ENCODE measurements at places on chromosomes 1 and 21.

- DNase-seq, result no peak
Measured at GRCh38 chr21:45473496-45474322, 68.5 kb downstream of the SLC19A1 start.

DNA sequence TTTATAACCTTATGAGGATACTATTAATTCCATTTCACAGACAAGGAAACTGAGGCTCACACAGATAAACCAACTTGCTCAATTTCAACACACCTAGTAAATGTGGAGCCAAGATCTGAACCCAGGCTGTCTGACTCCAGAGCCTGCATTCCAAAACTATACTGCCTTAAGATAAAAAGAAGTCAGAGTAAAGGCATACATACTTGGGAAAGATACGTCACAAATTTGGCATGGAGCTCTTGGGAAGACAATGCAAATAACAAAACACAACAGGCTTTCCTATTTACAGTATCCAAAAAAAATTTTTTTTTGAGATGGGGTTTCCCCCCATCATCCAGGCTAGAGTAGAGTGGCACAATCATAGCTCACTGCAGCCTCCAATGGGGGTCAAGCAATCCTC lies 5.9 kb downstream of the AKT3 start:
- no peak for DNase-seq

- no peak for DNase-seq
Measured at GRCh38 chr1:22296701-22297591, 154.0 kb upstream of the WNT4 start.

- no peak for DNase-seq
Measured at GRCh38 chr1:200917291-200917817, 22.7 kb downstream of the INAVA start.

GRCh38 chr1:19202396-19202795 lies 7.7 kb downstream of the UBR4 start:
- DNase-seq, result no peak

DNA sequence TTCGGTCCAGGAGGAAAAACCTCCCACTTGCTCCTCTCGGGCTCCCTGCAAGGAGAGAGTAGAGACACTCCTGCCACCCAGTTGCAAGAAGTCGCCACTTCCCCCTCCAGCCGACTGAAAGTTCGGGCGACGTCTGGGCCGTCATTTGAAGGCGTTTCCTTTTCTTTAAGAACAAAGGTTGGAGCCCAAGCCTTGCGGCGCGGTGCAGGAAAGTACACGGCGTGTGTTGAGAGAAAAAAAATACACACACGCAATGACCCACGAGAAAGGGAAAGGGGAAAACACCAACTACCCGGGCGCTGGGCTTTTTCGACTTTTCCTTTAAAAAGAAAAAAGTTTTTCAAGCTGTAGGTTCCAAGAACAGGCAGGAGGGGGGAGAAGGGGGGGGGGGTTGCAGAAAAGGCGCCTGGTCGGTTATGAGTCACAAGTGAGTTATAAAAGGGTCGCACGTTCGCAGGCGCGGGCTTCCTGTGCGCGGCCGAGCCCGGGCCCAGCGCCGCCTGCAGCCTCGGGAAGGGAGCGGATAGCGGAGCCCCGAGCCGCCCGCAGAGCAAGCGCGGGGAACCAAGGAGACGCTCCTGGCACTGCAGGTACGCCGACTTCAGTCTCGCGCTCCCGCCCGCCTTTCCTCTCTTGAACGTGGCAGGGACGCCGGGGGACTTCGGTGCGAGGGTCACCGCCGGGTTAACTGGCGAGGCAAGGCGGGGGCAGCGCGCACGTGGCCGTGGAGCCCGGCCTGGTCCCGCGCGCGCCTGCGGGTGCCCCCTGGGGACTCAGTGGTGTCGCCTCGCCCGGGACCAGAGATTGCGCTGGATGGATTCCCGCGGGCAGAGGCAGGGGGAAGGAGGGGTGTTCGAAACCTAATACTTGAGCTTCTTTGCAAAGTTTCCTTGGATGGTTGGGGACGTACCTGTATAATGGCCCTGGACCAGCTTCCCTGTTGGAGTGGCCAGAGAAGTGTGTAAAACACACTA lies 45.3 kb downstream of the MRPL39 start:
- peak; percentile 68 for DNase-seq

- peak; percentile 18 for DNase-seq
Measured at GRCh38 chr1:168466092-168466713, 77.6 kb downstream of the XCL2 start.

- DNase-seq, result peak; percentile 43
Measured at GRCh38 chr1:112674440-112674985, at the start of gene MOV10. MOV10 (plus strand) TSS chr1:112674659; CDS start chr1:112674913, 254 bp downstream.

GRCh38 chr1:210360852-210361477 lies 32.3 kb downstream of the HHAT start:
- no peak for DNase-seq

- DNase-seq, result peak; percentile 94
Measured at GRCh38 chr1:160629286-160630210, 17.3 kb downstream of the SLAMF1 start.

- no peak for DNase-seq
Measured at GRCh38 chr21:42570362-42570761, 56.7 kb downstream of the SLC37A1 start.

DNA sequence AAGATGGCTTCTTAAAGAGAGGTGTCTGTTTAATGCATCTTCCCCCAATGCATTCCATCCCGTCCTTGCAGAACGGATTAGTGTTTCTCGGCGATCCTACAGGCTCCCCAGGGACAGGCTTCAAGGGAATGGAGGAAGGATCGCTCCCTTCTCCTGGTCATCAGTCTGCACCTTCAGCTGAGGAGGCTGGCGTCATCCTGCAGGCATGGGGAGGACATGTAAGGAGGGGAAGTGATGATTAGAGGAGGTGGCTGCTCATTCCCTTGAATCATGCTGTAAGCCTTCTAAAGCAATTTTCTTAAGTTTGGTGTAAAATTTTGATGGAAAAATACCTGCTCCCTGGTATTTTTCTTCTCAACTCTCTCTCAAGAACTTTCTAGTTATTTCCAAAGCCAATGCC lies 603.6 kb downstream of the NPHP4 start:
- no peak for DNase-seq

DNA sequence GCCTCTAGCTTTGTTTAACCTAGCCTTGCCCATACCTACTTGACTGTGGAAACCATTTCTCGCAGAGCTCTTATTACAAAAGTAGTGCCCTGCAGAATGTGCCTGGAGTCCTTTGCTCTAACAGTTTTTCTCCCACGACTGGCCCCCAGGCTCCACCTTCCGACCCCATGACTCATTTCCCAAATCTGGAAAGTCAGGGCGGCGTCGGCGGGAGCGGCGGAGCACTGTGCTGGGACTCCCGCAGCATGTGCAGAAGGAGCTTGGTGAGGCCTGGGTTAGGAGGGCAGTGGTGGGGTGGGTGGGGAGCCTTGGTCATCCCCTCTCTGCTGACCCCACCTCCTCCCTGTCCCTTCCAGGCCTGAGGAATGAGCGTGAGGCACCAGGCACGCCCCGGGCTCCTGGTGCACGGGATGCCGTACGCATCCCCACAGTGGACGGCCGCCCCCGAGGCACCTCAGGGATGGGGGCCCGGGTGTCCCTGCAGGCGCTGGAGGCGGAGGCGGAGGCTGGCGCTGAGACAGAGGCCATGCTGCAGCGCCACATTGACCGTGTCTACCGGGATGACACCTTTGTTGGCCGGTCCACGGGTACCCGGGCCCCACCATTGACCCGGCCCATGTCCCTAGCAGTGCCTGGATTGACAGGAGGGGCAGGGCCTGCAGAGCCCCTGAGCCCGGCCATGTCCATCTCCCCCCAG lies 47.5 kb downstream of the YARS1 start:
- DNase-seq, result no peak

DNA sequence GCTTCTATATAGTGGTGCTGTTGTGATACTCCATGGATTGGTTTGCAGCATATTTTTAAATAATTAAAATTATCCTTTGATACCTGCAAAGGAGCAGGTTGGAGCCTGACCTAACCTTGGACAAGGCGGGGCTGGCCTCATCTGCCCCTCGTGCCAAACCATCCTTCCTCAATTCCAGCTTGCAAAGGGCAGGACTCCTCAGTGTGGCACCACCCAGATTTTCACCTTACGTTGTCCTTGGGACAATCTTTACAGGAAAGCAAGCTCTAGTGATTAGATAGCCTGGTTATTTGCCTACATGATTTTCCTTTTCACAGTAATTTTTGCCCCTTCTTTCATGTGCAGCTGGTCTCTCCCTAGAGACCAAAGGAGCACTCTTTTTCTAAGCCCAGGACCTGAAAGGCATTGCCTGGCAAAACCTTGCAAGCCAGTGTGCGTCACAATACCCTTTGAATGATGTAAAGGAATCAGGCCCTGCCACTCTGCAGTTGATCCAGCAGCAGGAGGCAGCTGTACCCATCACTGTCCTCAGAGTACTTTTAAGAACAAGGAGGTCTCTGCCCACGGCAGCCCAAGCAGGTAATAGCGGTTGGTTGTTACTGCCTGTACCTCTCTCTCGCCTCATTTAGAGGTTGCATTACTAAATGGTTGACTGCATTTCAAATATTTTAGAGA lies 99.4 kb downstream of the ADSS2 start:
- DNase-seq, result no peak

DNA sequence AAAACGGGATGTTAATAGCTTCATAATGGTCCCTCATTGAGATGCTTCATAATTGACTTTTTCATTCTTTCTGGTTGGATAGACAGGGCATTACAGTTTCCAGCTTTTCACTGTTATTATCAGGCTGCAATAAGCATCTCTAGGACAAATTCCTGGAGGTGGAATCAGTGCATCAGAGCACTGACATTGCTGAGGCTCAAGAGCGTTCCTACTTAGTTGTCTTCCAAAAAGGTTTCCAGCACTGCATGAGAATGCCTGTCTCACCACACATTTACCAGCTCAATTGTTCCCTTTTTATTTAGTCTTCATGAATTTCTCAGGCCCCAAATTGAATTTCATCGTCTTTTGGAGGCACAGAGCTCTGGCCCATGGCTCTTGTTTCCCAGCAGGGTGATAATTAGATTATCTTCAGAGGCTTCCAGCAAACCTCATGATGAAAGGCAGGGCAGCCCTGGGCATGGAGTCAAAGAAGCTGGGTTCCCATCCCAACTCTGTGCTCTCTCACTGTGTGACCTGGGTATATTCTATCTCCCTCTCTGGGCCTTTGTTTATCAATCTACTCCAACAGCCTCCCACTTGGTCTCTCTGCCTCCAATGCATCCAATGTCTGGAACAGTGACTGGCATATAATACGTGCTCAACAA lies 451.4 kb downstream of the PTPRU start:
- DNase-seq, result no peak

- DNase-seq, result no peak
Measured at GRCh38 chr1:9316080-9316444, 23.4 kb downstream of the SPSB1 start.

GRCh38 chr1:109806733-109807400 lies 43.1 kb upstream of the EPS8L3 start:
- no peak for DNase-seq

DNA sequence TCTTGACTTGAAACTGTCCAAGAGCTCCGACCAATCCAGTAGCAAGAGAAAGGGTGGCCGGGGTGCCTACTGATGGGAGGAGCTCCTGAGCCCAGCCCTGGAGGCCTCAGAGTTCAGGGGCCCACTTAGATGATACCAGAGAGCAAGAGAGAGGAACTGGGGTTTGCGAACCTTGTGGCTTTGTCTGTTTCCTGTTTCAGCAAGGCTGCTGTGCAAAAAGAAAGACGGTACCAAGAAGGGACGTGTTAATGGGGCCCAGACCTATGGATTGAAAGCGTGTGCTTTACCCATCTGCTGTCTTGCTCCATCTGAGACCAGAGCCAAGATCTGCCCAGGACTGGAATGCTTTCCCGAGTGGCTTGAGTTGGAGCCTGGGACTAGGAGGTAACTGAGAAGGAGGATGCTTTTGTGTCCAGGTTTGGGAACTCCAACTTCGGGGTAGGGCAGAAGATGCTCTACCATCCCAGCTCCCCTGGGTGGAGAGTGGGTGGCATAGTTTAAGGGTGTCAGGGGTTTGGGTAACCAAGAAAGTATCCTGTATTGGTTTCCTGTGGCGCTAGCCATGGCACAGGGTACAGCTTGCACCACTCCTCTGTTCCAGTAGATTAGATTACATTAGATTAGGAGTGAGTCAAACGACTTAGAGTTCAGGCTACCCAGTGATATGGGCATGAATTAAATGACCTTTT lies at the start of gene TRAF3IP3:
TSS of gene TRAF3IP3 (plus strand) at position 128 of the 689 bp plus-strand sequence. CDS start 3,987 bp downstream, outside the sequence.
- peak; percentile 88 for DNase-seq

GRCh38 chr1:44467566-44467965 lies 62.5 kb downstream of the RNF220 start:
- DNase-seq, result no peak

GRCh38 chr21:21963911-21964310 lies 965.7 kb downstream of the NCAM2 start:
- DNase-seq, result no peak

GRCh38 chr1:69110851-69111250 lies 456.9 kb upstream of the LRRC7 start:
- DNase-seq, result no peak

DNA sequence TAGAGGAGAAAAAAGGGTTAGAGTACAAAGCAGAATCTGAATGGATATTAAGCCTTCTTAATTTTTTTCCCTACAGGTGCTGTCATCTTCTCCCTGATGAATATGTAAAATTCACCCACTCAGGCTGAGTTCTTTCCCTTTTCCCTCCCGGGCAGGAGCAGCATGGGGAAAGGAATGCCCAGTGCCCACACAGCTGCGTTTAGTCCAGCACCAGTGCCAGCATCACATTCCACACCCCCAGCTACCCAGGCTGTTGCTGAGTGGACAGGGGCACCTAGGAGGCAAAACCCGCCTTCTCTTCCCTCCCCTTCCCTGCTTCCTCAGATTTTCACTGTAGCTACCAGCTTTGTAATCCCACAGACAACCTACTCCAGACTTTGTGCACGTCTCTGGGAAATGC lies 3.4 kb upstream of the CADM3 start:
- DNase-seq, result no peak

- DNase-seq, result no peak
Measured at GRCh38 chr1:17914987-17915386, 159.9 kb downstream of the ACTL8 start.

DNA sequence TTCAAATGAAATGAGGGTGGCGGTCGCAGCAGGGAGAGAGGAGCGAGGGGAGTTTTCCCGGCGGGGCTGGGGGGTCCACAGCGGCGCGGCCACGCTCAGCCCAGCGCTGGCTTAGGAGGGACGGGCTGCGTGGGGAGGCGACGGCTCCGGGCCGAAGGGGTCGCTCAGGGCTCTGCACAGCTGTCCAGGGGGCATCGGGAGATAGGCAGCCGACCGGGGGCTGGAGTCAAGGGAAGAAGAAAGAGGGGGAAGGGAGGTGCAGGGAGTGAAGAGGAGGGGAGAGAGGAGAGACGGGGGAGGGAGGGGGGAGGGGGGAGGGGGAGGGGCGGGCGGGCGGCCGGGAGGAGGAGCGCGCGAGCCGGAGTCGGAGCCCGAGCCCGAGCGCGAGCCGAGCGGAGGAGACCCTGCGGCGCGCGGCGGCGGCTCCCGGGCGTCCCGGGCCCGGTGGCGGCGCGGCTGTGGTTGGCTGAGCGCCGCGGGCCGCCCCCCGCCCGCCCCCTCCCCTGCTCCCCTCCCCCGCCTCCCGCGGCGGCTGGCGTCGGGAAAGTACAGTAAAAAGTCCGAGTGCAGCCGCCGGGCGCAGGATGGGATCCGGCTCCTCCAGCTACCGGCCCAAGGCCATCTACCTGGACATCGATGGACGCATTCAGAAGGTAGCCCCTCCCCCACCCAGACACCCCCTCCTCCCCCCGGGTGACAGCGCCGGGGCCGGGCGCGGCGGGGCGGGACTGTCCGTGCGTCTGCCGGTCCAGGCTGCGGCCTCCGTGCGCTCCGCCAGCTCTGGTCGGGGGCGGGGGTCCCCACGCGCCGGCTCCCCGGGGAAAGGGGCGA lies at the start of gene PDE9A:
TSS of gene PDE9A (plus strand) at position 391 of the 831 bp plus-strand sequence. CDS start at position 585, 194 bp downstream.
- peak; percentile 19 for DNase-seq
